ENCODE measurements at places on chromosomes 4 and X.
A peak's percentile ranks its signal among the peaks of the same experiment; 100 is the strongest.

- DNase-seq = no peak
Measured at GRCh38 chr4:92237559-92237958, 66.2 kb upstream of the GRID2 start.

DNA sequence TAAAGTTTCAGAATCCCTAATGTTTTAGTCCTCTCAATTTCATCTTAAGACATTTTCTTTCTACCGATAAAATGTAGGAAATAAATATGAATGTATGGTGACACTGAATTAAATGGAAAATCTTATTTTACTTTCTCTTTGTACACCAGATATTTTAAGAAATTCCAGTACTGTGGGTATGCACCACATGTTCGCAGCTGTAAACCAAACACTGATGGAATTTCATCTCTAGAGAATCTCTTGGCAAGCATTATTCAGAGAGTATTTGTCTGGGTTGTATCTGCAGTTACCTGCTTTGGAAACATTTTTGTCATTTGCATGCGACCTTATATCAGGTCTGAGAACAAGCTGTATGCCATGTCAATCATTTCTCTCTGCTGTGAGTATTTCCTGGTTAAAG lies 26.9 kb downstream of the C4orf46 start:
- DNase-seq = no peak

DNA sequence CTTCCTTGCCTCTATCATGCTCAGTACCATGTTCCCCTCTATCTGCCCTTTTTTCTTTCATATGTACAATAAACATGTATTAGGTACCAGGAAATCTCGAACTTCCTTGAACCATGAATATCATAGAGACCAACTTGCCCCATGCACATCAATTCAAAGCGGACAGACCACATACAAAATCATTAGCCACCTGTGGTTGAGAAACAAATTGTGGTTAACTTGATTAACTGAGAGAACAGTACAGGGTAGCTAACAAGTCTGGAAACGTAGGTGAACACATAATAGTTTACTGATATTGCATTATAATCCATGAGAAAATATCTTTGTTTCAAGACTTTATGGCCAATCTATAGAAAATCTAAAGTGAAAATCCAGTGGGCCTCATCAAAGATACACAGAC lies 8.2 kb downstream of the CASP3 start:
- DNase-seq = no peak

DNA sequence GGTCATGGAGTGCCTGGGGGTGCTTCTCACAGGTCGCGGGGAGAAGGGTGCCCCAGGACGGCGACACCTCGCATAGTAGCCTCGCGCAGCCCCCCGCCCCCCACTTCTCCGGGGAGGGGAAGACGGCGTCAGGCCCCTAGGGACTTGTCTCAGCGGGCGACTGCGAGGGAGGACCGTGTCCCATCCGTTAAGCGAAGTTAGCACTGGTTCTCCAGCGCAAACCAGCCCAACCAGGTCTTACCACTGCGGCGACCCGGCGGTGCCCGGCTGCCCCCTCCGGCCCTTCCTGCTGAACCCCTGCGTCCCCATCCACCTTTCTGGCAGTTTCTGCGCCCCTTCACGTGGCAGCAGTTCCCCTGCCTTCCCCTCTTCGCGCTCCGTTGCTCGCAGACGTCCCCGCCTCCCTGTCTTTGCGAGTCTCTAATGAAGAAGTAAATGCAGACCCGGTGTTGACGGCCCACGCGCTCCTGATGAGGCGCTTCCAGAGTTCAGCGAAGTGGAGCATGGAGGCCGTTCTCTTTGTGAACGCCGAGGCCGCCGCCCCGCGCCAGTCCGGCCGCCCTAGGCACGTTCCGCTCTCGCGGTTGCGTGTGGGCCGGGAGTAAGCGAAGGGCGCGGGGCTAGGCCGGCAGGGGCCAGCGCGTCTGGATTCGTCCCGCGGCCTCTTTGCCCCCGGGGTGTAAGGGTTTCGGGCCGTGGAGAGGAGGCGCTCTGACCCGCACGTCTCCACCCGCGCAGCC lies 3.0 kb downstream of the SLIT2 start:
- peak; percentile 56 for DNase-seq

DNA sequence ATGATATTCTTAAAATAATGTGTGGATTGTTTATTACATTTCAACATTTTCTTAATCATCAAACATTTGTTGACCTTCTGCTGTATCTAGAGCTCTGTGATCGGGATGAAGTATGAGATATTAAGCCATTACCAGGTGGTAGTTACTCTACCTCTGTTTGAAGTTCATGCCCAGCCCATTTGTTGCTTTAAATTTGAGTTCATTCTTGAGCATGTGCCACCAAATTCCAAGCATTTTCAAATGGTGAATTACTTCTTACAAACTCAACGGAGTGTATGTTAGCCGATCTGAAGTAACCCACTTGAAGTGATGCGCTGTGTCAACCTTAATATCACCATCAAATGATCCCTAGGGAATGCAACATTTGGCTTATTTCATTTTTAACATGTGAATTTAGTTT lies 7.3 kb upstream of the DTHD1 start:
- no peak for DNase-seq

DNA sequence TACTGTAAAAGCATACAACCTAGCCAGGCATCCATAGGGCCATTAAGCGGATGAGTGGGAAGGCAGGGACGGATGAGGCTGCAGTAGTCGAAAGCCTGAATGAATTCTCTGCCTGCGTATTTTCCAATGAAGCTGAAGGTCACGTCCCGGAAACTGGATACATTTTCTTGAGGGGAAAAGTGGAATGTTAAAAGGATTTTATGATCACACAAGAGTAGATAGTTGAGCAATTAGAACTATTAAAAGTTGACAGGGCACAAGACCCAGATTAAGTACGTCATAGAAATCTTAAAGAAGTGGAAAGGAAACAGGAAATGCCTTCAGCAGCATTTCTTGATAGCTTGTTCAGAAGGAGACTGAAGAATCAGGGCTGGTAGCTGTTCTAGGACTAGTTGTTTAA lies 98.3 kb upstream of the CXXC4 start:
- DNase-seq = peak; percentile 4

DNA sequence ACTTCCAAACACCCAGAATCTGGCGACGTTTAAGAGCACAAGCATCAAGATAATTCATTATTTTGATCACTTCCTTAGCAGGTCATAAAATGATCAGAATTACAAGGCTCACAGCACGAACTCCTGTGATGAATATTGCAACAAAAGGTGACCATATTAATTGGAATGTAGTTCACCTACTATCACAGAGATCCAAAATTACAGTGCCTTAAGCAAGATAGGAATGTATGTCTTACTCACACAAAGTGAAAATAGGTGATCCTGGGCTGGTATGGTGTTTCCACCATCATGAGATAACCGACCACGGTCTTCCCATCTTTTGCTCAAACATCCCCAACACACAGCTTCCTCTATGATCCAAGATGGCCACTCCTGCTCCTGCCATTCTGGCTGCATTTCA lies 131.2 kb downstream of the SCFD2 start:
- no peak for DNase-seq

DNA sequence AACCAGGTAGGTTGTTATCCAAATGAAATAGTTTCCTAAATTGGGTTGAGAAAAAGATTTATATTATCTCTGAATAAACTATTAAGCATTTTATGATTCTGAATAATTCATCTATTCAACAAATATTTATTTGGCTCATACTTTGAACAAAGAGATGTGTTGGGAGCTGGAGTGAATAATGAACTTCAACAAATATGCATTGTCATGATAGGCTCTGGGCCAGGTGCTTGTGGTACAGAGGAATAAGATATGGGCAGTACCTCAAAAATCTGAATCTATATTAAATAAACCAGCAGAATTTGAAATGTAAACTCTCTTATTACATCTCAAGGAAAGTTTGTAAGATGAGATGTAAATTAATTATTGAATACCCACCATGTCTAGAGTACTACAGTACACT lies 75.7 kb upstream of the DCLK2 start:
- peak; percentile 40 for DNase-seq

DNA sequence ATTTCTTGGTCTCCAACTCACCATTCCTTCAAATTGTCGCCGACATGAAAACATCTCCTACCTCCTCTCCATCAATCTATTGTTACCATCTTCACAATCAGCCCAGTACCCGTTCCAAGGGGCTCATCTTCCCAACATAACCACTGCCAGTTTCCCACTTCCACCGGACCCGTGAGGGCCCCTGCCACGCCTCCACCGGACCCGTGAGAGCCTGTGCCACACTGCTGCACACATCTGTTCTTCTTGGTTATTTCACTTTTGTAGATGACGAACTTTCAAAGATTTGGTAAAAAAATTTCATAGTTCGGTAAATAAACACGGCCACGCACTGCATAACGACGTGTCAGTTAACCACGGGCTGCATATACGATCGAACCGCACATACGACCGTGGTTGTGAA lies 65.0 kb downstream of the FAT1 start:
- DNase-seq = no peak

Data from fibroblast of skin of right biceps (primary cell).